Hair follicular keratinocyte (primary cell): ENCODE measurements at places on chromosomes 11 and 22. TPM values are rescaled to one million over a fixed set of nuclear protein-coding genes. Genes with fewer than 3 reads are reported as not detected.

The MAJIN gene
- not detected in 2 replicates for total RNA-seq

The DKK3 gene
- 275 and 315 TPM in 2 replicates for total RNA-seq

The DAGLA gene
- 0.16 and 0.49 TPM in 2 replicates for total RNA-seq

The KRTAP5-10 gene
- not detected in 2 replicates for total RNA-seq

The MIAT gene
- total RNA-seq, result 0.08 and 0.16 TPM in 2 replicates

The DGCR8 gene
- 10.7 and 11.0 TPM in 2 replicates for total RNA-seq

The CRYBB2 gene
- not detected in 2 replicates for total RNA-seq

The IL17REL gene
- total RNA-seq, result not detected in 2 replicates

The PANX2 gene
- total RNA-seq, result 0.04 and 0.62 TPM in 2 replicates

The ENTHD1 gene
- not detected in 2 replicates for total RNA-seq

The MMP1 gene
- 30.6 and 57.7 TPM in 2 replicates for total RNA-seq

The RIN1 gene
- 71.5 and 99.2 TPM in 2 replicates for total RNA-seq

The EMID1 gene
- not detected in 2 replicates for total RNA-seq

The NPAS4 gene
- not detected in 2 replicates for total RNA-seq

The FGF4 gene
- total RNA-seq, result not detected in 2 replicates

The RIMBP3C gene
- total RNA-seq, result not detected in 2 replicates

The OR4A16 gene
- not detected in 2 replicates for total RNA-seq

The USH1C gene
- total RNA-seq, result not detected in 2 replicates

The RHBDD3 gene
- 16.4 and 23.0 TPM in 2 replicates for total RNA-seq

The RASL10A gene
- not detected in 2 replicates for total RNA-seq

The TUBGCP6 gene
- total RNA-seq, result 21.0 and 25.7 TPM in 2 replicates
